H9 (cell line): ENCODE measurements at places on chromosomes 3 and 15.

GRCh38 chr15:55786341-55786740 is 43.4 kb upstream of the PRTG start:
- DNase-seq, result peak; percentile 38

DNA sequence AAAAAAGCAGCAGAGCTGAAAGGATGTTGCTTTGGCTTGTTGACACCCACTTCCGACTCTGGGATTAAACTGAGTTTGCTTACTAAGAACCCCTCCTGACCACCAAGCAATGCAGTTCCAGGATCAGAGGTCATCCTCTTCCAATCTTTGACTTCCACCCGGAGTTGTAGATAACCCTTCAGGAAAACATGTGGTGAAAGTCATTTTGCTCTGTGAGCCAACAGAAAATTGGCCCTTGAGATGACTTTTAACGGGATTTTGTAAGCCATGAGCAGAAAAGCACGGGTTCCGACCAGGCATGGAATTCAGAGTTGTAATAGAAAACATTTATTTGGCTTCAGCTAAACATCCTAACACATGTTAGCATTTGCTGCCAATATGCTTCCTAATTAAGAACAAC is 171.6 kb upstream of the NR2F2 start:
- DNase-seq, result no peak

DNA sequence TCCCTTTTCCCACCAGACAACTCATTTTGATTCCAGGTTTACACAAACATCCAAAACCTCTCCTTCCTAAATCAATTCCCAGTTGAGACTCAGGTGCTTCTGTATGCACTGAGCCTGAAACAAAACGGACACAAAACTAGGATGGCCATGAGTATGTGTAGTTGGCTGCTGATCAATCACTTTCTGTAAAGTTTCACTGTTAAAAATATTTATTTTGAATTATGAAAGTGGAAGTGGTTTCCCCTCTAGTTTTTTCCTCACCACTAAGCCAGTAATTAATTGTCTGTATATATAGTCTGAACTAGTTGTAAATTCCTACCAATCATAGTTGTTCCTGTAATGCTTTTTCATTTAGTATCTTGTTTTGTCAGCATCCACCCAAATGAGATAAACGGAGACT is 51.7 kb upstream of the TSPAN3 start:
- no peak for DNase-seq

GRCh38 chr3:4904811-4905695 is 74.2 kb upstream of the BHLHE40 start:
- no peak for DNase-seq

- no peak for DNase-seq
Measured at GRCh38 chr3:180048103-180048502, 11.4 kb upstream of the PEX5L start.

- no peak for DNase-seq
Measured at GRCh38 chr3:4162096-4162495, 141.1 kb upstream of the SETMAR start.

- no peak for DNase-seq
Measured at GRCh38 chr3:71304684-71305083, 278.8 kb downstream of the FOXP1 start.

- DNase-seq, result no peak
Measured at GRCh38 chr3:44643024-44643423, 5.5 kb upstream of the ZNF35 start.

- DNase-seq, result no peak
Measured at GRCh38 chr3:142777927-142778326, 54.1 kb downstream of the TRPC1 start.

DNA sequence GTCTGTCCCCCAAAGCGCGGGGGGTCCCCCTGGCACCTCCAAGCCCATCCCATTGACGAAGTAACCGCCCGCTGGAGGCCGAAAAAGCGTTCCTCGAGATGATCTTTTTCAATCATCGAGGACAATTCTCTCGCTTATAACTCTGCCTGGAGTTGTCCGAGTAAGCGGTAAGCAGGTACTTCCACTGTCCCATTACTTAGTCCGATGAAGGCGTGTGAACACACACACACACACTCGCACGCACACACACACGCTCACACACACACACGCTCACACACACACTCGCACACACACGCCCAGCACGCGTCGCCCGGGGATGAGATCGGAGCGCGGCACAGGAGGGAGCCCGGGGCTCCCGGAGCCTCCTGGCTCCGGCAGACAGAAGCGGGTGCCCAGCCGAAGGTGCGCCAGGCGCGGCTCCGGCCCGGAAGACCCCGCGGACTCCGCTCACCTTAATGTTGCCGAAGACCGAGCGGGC is 430 bp downstream of the SLCO2A1 start:
- peak; percentile 46 for DNase-seq

DNA sequence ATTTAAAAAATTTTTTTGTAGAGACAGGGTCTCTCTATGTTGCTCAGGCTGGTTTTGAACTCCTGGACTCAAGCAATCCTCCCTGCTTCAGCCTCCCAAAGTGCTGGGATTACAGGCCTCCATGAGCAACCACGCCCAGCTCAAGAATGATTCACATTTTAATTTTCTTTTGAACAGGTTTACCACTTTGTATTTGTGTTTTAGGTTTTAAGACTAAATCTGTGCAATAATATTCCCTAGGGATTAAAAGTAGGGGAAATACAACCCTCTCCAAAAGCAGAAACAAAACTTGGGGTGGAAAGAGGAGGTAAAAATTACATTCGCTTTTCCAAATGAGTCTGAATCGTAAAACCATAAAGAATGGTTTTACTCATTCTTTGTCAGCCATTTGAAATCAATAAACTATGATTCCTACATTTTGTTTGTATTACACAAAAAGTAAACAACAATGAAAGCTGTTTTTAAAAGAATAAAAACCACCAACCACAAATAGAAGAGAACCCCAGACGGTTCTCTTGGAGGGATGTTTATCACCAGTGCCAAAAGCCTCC is 37.8 kb downstream of the SLC24A1 start:
- no peak for DNase-seq

DNA sequence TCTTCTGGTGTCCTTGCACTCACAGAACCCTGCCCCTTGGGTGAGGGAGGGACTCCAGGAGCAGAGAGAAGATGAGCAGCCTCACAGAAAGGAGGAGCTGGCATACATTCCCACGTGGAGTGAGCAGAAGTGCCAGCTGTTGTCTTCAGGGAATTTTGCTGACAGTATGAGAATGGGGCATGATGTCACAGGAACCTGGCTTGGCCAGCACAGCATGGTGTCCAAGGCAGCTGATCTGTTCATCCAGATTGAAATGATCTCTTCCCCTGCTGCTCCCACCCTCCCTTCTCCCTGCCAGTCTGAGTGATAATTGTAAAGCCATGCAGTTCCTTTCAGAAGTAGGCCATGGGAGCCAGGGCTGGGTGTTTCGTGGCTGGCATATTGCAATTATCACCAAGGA is 53.3 kb downstream of the GJD2 start:
- DNase-seq, result no peak

- no peak for DNase-seq
Measured at GRCh38 chr15:27532358-27532757, 561.4 kb downstream of the GABRG3 start.

DNA sequence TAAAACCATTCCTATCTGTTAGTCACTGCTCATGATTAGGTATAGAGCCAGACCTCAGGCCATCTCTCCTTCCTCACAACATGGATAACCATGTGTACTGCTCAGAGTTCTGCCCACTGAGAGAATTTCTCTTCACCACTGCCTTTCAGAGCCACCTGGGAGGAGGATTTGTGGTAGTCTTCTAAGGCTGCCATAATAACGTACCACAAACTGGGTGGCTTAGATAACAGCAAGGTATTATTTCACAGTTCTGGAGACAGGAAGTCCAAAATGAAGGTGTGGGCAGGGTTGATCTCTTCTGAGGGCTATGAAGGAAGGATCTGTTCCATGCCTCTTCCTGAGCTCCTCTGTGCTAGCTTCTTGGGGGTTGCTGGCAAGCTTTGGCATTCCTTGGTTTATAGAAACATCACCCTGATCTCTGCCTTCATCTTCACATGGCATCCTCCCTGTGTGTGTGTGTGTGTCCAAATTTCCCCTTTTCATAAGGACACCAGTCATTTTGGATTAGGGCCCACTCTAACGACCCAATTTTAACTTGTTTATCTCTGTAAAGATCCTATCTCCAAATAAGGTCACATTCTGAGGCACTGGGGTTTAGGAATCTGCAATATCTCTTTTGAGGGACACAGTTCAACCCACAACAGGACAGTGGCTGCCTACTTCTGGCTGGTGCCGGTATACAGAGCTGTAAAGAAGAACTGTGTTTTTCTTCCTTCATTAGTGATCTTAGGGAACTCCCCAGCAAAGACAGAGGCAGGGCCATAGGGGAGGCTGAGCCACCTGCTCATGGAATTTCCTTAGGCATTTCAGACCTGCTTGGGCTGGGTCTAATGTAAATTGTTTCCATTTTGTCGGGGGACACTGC is 42.1 kb upstream of the NOX5 start:
- no peak for DNase-seq

- no peak for DNase-seq
Measured at GRCh38 chr3:64120876-64121275, 97.6 kb upstream of the PSMD6 start.

DNA sequence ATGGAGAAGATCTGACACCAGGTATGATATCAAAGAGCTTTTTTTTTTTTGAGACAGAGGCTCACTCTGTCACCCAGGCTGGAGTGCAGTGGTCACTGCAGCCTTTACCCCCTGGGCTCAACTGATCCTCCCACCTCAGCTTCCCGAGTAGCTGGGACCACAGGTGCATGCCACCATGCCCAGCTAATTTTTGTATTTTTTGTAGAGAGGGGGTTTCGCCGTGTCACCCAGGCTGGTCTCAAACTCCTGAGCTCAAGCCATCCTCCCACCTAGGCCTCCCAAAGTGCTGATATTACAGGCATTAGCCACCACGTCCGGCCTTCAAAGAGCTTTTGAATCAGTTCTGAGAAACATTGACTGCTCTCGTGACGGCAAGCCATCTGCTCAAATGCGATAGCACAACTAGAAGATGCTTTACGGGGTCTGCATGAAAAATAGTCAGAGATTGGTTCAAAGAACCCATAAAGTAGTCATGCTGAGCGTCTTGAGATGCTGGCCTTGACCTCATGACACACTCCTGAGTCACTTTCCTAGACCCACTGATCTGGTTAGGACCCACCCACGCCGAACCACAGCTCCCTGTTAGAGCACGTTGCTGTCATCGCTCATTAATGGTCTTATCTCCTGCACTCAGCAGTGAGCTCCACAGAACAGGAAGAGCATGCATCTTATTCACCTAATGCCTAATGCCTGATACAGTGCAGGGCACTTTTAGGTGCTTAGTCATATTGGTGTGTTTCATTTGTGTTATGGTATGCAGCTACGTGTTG is 57.0 kb upstream of the NR2F2 start:
- no peak for DNase-seq

DNA sequence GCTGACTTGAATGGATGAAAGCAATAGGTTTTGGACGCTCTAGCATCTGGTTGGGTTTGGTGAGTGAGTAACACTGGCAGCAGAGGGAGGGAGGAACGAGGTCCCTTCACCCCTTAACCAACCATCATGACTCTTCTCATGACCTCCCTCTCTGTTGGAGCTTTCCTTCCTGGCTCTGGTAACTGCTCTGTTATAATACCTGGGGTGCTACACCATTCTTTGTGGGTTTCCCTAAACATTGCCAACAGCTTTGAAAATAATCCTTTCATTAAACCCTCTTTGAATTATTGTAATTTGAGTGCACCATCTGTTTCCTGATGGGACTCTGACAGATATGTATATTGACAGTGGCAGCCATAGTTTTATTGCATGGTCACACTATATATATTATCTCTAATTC is 146.2 kb upstream of the PTPRG start:
- no peak for DNase-seq

DNA sequence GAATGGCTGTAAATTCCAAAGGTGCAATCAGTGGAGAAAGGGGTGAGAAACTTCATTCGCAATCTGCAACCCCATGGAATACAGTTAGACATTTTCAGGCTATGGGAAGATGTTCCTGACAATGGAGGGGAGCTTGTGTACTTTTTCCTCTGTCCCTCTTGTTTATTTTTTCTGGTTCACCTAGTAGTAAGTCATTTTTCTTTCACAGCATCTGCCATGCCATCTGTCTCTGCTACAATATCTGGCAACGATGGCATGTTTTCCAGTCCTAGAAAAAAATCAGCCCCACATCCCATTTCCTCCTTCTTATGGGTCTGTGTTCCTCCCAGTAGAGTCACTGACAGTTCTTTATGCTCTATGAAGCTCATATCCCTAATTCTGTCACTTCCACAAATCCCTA is 76.0 kb downstream of the SSR3 start:
- DNase-seq, result no peak

DNA sequence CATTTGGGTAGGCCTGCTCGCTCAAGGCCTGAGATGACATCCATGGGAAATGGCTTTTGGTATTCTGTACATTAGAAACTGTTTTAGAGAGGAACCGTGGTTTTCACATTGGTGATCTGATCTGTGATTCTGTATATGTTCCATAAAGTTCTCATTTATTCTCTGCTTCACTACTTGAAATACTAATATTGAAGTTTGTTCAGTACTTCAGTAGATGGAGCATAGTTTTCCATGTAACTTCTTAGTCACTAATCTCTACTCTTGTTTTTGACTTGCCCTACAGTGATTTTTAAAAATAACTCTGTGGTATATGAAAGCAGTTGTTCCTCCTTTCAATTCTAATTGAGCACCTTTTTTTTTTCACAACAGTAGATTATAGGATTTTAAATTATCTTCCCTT is 66.5 kb downstream of the MBNL1 start:
- no peak for DNase-seq

DNA sequence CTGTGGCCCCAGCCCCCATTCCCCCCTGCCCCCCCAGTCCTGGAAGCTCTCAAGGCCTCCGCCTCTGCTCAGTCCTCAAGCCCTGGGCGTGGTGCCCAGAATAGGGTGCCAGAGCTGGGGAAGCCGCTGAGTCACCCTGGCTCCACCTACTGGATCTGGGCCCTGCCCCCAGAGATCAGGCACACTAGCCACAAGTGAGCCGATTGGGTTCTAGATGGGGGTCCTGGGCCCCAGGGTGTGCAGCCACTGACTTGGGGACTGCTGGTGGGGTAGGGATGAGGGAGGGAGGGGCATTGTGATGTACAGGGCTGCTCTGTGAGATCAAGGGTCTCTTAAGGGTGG is 5.7 kb downstream of the EIF4G1 start:
- no peak for DNase-seq

DNA sequence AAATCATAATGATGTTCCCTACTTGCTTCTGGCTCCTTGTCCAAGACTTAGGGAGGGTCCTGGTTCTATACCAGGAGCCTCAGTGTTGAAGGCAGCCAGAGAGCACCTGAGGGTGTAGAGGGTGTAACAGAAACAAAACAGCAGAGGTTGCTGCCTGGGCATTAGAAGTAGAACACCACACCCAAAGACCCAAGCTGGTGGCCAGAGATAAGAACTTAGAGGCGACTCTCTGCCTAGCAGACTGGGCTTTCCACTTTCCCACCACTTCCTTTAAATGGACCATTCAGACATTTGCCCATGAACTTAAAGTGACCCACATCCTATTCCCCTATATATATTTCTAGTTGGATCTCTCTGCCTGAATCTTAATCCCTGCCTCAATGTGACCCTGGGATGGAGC is 189.8 kb downstream of the KLF13 start:
- DNase-seq, result no peak

DNA sequence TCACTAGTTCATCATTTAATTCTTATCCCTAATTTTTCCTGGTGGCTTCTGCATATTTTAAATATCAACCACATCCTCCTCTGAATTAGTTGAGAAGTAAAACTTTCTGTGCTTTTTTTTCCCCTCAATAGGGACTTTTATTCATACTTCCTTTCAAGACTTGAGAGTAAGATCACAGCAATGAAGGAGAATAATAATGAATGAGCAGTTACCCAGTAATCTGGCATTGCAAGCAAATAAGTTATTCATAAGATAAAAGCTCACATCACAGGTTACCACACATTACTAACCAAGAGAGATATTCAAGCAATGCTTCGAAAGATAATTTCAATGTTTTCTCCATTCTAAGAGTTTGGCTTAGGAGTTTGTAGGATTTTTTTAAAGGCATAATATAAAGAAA is 50.3 kb downstream of the BTLA start:
- DNase-seq, result no peak
